ENCODE measurements at places on chromosomes 5 and 9. TPM values are rescaled to one million over a fixed set of nuclear protein-coding genes. Genes with fewer than 3 reads are reported as not detected.

Gene SEMA6A
- 35.4 TPM for total RNA-seq

Gene CHSY3
- total RNA-seq: 4.0 TPM

Gene CLIC3
- total RNA-seq: 11.3 TPM

Gene PCDHGB7
- 18.9 TPM for total RNA-seq

Gene MIGA2
- total RNA-seq: 25.5 TPM

Gene IRX4
- not detected for total RNA-seq

Gene CXXC5
- total RNA-seq: 62.7 TPM

Gene ASPN
- total RNA-seq: 14.4 TPM

Gene PCDHB3
- total RNA-seq: 4.5 TPM

Gene WDR70
- total RNA-seq: 43.7 TPM

Gene OTP
- total RNA-seq: not detected
